ENCODE measurements at places on chromosomes 12 and 14.

DNA sequence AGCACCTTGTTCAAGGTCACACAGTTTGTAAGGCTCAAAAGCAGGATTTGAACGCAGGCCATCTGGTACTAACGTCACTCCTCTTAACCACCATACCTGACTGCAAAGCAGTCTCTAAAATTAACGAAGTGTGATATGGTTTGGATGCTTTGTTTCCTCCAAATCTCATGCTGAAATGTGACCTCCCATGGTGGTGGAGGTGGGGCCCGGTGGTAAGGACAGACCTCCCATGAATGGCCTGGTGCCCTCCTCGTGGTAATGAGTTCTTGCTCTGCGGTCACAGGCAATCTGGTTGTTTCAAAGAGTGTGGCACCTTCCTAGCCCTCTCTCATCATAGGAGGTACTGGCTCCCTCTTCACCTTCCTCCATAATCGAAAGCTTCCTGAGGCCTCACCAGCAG, 102.2 kb upstream of the BCL2L14 start:
- no peak for DNase-seq

DNA sequence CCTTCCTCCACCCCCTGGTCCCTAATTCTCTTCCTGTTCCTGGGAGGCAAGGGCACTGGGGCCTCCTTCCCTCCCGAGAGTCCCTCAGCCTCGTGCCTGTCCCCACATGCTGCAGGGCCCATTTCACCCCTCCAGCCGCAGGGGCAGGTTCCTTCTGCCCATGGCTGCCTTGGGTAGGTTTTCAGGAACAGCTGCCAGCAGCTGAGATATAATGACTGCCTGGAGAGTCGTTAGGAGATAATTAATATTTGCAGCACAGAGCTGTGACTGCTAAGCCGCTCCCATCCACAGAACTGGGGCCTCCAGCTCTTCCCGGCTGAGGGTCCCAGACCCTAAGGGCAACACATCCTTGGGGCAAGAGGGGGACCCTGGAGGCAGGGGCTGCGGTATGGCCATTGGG, 211.9 kb upstream of the LHX5 start:
- DNase-seq = no peak

DNA sequence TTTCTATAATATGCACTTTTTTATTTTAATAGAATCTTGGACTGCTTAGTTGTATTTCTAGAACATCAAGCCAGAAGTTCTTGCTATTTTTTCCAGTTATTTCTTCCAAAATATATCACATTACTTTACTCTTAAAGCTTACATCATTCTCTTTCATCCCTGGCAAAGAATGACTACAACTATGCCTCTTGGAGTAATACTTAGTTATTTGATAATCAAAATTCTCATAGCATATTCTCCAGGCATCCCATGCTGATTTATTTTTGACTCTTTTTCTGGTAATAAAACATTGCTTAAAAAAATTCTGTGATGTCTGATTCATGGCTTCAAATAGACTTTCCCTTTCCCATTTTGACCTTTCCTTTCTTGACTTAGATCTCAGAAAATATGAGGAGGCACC, 118.7 kb upstream of the TSPAN8 start:
- DNase-seq = no peak

DNA sequence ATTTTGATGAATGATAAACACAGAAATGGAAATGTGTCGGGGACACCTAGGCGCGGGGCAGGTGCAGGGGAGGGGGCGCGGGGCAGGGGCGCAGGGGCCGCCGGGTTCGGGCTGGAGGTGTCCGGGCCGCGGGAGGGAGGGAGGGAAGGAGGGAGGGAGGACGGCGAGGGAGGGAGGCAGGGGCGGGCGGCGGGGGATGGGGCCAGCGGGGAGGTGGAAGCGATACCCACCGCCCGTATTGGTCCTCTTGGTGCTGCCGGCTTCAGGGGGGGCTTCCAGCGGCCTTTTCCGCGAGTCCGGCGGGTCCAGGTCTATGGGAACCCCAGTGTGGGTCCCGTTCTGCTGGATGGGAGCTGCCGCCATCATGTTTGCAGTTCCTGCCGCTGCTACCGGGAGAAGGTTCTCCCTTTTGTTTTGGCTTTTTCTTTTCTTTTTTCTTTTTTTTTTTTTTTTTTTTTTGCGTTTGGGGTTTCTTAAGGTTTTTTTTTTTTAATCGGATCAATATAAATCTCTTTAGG, 703 bp downstream of the NOVA1 start:
- no peak for DNase-seq

DNA sequence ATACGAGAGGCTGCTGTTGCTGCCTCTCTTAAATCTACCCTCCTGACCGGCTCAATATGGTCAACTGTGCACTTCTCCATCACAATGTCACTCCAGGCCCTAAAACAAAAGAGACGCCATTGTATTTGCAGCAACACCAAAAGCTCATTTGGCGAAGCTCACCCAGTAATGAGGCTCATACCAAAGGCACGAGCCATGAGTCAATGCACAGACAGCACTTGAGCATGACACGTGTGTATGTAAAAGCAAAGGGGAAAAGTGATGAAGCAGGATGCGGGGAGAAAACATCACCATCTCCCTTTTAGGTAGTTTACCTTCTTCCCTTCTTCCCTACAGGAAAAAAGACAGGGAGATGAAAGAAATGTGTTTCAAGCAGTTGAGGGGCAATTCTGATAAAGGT, 150.3 kb downstream of the FOXN3 start:
- no peak for DNase-seq

DNA sequence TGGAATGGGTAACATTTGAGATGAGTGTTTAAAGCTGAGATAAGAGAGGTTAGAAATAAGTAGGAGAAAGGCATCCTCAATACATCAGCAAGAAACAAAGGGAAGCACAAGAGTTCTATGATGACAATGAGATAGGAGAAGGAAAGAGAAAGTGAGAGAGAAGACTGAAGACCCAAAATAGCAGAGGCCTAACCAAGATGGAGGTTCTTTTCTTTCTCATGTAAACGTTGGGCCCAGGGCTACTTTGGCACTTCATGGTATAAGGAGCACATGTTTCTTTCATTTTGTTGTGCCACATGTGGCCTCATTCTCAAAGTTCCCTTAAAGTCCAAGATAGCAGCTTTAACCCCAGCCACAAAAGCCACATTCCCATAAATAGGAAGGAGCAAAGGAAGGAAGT, 120.5 kb upstream of the RMST start:
- DNase-seq = no peak

- DNase-seq = no peak
These were observed 31.9 kb downstream of the KNTC1 start for GRCh38 chr12:122558745-122559641.

DNA sequence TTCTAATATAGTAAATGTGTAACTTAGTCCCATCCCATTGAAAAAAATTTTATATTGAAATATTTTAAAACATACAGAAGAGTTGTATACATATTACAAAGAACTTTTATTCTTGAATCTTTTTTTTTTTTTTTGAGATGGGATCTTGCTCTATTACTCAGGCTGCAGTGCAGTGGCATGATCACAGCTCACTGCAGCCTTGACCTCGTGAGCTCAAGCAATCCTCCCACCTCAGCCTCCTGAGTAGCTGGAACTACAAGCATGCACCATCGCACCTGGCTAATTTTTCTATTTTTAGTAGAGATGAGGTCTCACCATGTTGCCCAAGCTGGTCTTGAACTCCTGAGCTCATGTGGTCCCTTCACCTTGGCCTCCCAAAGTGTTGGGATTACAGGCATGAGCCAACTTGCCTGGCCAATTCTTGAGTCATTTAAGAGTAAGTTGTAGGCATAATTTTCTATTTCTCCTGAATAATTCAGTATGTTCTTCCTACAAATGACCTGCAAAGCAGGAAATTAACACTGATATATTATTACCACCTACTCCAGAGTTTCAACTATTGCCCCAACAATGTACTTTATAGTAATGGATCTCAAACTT, 153.0 kb upstream of the BMP4 start:
- DNase-seq = no peak

DNA sequence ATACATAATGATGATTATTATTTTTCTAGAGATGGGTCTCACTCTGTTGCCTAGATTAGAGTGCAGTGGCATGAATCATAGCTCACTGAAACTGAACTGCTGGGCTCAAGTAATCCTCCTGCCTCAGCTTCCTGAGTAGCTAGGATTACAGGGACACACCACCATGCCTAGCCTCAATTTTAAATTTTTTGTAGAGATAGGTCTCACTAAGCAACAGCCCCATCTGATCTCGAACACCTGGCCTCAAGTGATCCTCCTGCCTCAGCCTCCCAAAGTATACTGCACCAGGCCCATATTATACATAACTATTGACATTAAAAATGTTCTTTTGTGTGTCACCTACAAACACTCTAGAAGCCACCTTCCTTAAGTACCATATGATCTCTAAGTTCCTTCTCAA, 3.4 kb downstream of the TXNRD1 start:
- no peak for DNase-seq

DNA sequence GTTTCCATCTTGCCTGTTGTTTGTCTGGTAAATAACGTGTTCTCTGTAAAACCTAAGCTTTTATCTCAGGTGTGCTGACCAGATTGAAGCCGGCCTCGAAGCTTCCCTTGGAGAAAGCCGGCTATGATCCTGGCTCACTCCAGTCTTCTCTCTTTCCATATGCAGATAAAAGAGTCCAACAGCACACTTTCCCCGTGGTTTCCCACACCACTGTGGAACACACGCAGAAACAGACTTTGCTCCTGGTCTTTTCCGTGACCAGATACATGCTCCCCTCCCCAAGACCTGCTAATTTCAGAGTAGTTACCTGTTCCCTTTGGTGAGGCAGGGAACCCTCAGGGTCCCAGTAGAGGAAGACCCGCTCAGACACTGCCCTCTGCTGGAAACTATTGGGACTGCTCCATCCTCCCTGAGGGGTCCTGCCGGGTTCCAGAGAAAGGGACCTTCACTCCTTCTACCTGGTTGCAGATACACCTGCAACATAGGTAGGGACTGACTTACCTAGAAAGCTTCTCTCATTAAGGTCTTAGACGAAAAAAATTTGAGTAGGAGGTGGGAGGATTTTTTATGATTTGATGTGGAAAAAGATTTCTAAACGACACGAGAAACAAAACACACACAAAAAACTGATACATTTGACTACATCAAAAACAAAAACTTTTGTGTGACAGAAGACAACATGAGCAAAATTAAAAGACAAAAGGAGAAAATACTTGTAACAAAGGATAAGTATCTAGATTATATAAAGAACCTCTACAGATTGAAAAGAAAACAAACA, 415.4 kb upstream of the CCDC196 start:
- peak; percentile 62 for DNase-seq

GRCh38 chr12:81573228-81573627, 185.9 kb downstream of the PPFIA2 start:
- DNase-seq = no peak

- no peak for DNase-seq
These were observed 306.7 kb downstream of the LRFN5 start for GRCh38 chr14:41913398-41913797.

DNA sequence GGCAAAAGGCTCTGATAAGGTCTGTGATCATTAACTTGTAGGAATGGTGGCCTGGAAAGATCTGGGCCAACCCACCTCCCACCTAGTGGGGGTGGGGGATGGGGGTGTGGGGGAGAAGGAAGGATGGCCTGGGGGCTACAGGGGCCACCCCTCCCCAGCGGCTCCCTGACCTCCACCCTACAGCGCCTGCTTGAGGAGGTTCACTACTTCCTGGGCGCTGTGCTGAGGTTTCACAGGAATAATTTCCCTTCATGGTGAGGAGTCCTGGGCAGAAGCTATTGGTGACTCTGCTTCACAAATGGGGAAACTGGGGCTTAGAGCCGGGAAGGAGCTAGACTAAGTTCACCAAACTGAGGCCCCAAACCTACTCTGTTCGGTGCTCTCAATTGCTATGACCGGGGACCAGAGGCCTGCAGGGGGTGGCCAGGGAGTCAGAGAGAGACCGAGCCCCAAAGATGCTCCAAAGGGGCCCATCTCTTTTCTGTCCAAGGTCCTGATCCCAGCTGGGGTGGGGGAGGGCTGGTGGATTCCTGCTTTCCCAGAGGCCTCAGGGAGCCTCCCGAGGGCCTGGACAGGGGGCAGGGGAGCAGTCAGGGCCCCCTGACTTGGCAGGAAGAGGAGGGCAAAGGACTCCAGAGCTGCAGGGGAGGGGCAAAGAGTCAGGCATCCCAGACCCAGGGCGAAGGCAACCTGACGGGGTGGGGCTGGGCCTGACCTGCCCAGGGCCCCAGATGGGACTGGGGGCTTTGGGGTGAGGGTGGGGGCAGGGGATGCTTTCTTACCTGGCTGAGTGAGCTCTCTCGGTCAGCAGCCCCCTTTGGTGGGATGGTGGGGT, 1.7 kb downstream of the HNF1A start:
- no peak for DNase-seq

- DNase-seq = no peak
These were observed 25.4 kb upstream of the PWP1 start for GRCh38 chr12:107660235-107660634.

GRCh38 chr14:66495218-66496098, 9.3 kb downstream of the CCDC196 start:
- no peak for DNase-seq

DNA sequence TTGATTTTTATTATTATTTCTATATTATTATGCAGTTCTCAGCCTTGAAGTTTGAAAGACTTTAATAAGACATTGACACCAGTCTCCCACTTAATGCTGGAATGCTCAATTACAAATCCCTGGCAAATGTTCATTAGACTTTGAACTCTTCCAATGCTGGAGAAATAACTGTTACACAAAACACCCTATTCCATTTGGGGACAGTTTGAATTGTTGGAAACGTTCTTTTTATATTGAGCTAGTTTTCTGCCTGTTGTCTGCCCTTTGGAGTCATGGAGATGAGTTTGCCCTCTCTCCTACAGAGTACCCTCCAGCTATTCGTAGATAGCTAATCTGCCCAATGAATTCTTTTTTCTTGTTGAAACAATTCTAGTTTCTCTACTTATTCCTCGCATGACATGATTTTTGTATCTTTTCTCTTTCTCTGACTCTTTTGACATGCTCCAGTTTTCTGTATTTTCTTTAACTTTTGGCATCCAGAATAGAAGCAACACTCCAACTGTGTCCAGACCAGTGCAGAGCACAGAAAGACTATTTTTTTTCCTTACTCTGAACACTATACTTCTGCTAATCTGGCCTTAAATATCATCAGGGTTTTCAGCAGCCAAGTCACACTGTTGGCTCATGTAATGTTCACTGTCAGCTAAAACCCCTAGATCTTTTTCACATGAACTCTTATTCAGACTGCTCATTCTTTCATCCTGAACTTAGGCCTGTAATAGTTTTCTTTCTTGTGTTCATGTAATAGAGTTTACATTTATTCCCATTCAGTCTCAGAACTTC, 379.3 kb downstream of the RAD51B start:
- no peak for DNase-seq

- DNase-seq = no peak
These were observed 1.4 kb downstream of the ACAD10 start for GRCh38 chr12:111687255-111687654.

GRCh38 chr12:117352883-117353282, 8.5 kb downstream of the NOS1 start:
- no peak for DNase-seq

DNA sequence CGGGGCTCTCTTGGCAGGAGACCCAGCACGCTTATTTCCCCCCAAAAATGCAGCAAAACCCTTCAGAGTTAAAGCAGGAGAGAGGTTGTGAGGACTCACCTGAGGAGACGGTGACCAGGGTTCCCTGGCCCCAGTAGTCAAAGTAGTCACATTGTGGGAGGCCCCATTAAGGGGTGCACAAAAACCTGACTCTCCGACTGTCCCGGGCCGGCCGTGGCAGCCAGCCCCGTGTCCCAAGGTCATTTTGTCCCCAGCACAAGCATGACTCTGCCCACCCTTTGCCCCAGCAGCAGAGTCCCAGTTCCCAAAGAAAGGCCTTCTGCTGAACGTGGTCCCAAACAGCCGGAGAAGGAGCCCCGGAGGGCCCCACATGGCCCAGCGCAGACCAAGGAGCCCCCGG, 337.7 kb downstream of the TMEM121 start:
- DNase-seq = no peak
